Activated CD4-positive, alpha-beta T cell treated with anti-CD3 and anti-CD28 coated beads, Interleukin-2, Interleukin-4, amounts not matched to agents 100 ng/mL and 50 ng/mL, durations not matched to agents 16 hours and 8 hours (primary cell): ENCODE measurements at places on chromosomes 16 and 17.

- no peak for DNase-seq
Measured at GRCh38 chr16:73083271-73083670, 35.3 kb upstream of the ZFHX3 start.

- no peak for DNase-seq
Measured at GRCh38 chr17:73936908-73937627, 266.4 kb upstream of the RPL38 start.

GRCh38 chr16:50525716-50526115 lies 22.5 kb upstream of the NKD1 start:
- no peak for DNase-seq

DNA sequence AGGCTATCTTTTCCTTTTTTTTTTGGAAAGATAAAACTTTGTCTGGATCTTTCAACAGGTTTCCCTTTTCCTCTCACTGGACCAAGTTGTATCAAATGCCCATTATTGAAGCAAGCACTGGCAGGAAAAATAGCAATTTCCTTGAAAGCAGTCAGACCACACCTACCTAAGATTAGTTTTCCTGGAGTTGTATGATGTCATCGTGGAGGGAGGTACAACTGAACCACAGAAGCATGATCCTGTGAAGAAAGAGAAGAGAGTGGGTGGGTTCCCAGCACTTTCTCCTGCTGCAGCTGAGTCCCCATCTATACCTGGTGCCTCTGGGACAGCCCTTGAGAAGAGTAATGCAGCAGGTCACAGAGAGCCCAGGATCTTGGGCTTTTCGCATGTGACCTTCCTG lies 63.6 kb upstream of the ERCC4 start:
- no peak for DNase-seq

DNA sequence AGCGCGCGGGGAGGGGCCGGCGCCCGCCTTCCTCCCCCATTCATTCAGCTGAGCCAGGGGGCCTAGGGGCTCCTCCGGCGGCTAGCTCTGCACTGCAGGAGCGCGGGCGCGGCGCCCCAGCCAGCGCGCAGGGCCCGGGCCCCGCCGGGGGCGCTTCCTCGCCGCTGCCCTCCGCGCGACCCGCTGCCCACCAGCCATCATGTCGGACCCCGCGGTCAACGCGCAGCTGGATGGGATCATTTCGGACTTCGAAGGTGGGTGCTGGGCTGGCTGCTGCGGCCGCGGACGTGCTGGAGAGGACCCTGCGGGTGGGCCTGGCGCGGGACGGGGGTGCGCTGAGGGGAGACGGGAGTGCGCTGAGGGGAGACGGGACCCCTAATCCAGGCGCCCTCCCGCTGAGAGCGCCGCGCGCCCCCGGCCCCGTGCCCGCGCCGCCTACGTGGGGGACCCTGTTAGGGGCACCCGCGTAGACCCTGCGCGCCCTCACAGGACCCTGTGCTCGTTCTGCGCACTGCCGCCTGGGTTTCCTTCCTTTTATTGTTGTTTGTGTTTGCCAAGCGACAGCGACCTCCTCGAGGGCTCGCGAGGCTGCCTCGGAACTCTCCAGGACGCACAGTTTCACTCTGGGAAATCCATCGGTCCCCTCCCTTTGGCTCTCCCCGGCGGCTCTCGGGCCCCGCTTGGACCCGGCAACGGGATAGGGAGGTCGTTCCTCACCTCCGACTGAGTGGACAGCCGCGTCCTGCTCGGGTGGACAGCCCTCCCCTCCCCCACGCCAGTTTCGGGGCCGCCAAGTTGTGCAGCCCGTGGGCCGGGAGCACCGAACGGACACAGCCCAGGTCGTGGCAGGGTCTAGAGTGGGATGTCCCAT lies 232.8 kb downstream of the SEC14L1 start:
- peak; percentile 33 for DNase-seq

DNA sequence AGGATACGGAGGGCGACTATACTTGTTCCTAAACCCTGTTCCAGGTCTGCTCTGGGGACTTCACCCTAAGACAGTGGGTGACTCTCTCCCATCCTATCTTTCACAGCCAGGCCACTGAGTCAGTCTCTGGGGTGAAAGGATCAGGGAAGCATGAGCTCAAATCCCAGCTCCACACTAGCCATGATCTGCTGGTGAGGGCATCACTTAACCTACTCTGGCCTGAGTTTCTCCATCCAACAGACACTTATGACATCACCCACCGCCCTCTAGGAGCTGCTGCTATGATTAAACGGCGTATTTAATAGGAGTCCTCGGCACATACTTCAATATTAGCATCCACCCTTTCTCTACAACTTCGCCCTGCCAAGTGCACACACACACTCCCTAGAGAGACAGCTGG lies 10.1 kb downstream of the GAST start:
- DNase-seq = no peak

GRCh38 chr17:42513686-42514085 lies 22.4 kb upstream of the NAGLU start:
- DNase-seq = no peak

GRCh38 chr16:24971718-24972117 lies 43.5 kb downstream of the ARHGAP17 start:
- DNase-seq = no peak

DNA sequence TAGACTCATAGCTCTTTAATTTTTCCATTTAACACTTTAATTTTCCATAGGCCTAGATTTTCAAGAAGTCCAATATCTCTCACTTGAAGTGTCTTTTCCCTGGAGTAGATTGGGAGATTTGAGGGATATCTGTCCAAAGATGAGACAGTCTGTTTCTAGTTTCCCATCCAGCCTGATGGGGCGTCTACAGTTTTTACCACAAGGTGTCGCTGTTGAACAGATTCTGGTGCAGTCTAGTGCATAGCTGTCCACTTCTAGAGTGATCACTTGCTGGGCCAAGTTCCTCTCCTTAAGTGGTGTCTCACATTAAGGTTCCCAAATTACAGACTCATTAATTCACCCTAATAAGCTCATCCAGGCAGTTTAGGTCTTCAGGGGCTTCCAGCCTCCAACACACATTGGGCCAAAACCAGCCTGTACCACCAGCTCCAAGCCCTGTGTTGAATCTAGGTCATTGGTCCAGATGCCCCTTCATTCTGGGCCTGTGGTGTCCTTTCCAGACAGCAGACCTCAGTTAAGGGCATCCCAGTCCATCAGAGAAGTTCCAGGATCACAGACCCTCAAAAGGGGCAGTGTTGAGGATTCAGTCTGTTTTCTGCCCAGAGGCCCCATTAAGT lies 9.4 kb downstream of the SNX20 start:
- peak; percentile 59 for DNase-seq

DNA sequence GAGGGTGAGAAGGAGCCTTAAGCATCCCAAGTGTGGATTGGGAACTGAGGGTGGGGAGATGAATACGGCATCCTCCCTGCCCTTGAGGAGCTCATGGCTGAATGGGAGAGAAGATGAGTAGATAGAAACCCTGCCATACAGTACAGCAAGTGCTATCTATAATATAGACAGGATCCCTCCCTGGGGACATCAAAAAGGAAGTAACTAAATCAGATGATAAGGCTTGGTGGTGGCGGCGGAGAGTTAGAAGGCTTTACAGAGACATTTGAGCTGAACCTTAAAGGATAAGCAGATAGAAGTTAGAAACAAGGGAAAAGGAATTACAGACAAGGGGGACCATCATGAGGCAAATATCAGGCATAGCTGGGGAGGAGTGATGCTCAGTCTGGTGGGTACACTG lies 67.5 kb upstream of the TMEM132E start:
- DNase-seq = no peak

DNA sequence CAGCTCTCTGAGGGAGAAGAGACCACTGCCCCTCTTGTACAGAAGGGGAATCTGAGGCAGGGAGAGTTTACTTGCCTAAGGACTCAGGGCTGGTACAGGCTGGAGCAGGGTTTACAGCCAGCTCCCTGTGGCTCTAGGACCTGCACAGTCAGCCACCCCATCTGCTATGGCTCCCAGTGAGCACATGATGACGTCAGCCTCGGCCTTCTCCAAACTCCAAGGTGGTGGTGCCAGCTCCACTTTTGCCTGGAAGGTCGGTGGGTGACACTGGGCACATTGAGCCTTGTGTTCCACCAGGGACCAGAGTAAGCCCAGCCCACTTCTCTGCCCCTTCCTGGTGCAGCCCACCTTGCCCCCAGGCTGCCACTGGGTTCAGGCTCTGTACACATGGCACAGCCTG lies 202.2 kb downstream of the ENGASE start:
- DNase-seq = no peak

- DNase-seq = no peak
Measured at GRCh38 chr17:44193326-44194084, 6.2 kb downstream of the ATXN7L3 start.

GRCh38 chr17:56297184-56297583 lies 143.9 kb downstream of the ANKFN1 start:
- peak; percentile 44 for DNase-seq

DNA sequence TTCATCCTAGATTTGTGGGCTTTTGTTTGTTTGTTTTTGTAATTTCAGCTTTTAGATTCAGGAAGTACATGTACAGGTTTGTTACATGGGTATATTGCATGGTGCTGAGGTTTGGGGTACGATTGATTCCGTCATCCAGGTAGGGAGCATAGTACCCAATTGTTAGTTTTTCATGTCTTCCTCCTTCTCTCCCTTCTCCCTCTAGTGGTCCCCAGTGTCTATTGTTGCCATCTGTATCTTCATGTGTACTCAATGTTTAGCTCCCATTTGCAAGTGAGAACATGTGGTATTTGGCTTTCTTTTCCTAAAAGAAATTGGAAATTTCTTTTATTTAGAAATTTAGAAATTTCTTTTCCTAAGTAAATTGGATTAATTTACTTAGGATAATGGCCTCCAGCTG lies 37.1 kb upstream of the BCAS3 start:
- no peak for DNase-seq

GRCh38 chr16:80640316-80640715 lies 99.5 kb downstream of the DYNLRB2 start:
- no peak for DNase-seq

DNA sequence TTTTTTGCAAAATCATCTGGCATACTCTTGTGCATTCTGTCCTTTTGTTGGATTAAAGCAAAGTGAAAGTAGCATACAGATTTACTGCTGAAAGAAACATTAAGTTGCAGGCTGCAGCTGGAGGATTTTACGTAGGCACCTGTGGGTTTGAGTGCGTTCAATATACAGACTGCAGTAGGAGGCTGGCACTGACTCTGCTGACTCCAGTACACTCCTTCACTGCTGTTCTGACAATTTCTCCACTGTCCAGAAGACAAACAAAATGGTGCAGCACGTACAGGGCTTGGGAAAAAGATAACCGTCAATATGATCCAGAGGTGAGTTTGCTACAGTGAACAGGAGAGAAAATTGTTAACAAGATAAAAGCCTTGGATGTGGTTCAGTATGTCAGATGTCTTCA lies 73.3 kb downstream of the TANC2 start:
- no peak for DNase-seq

GRCh38 chr16:54335230-54335629 lies 48.6 kb upstream of the IRX3 start:
- DNase-seq = no peak

- DNase-seq = peak; percentile 79
Measured at GRCh38 chr16:28984619-28985135, at the start of gene LAT. Gene LAT, plus strand, starts transcription at chr16:28985052. Its CDS starts 366 bp downstream, at chr16:28985418.

DNA sequence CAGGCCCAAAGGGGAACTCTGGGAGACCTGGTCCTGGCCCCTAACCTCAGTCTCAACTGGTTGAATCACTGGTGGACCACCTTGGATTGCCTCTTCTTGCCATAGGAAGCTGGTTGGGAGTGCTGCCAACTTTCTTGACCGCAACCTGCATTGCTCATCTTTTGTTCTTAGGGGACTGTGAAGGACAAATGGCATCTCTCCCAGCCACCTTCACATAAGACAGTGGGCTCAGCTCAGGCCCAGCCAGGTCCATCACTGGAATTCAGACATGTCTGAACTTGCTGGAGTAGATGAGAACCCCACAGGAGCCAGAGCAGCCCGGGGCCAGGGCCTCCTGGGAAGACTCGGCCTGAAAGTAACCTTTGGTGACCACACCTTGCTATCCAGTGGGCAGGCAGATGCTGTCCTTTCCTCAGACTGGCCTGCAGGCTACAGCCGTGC lies 18.8 kb downstream of the ADORA2B start:
- no peak for DNase-seq

DNA sequence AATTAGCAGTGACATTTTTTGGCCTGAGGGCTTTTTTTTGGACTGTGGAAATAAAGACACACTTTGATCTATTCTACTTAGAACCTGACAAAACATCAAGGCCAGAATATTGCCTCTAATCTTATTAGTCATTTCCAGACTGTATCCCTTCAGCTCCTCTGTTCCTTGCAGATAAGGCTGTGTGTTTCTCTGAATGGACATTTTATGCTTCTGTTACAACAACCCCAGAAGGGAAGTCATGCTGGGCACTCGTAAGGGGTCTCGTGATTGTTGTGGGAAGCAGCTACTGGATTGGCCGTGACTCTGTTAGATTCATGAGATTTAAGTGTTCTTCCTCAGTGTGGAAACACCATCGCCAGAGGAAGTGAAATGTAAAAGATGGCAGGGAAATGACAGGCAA lies 31.6 kb upstream of the HS3ST2 start:
- no peak for DNase-seq

GRCh38 chr16:55496509-55497145 lies 12.2 kb upstream of the LPCAT2 start:
- DNase-seq = no peak

GRCh38 chr17:41448506-41448905 lies 7.7 kb upstream of the KRT38 start:
- no peak for DNase-seq

DNA sequence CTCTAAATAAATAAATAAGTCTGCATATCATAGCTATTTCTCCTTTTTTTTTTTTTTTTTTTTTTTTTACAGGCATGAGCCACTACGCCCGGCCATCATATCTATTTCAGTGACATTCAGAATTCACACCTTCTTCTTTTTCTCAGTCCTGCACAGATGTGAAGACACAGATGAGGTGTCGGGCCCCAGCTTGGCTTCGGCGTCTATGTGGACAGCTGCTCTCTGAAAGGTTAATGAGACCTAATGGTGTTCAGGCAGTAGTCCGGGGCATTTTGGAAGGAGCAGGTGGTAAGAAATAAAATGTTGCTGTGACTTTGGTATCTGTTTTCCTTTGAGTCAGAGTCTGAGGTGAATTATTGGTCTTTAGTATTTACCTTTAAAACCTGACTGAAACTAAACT lies 23.6 kb downstream of the TANGO6 start:
- DNase-seq = no peak

DNA sequence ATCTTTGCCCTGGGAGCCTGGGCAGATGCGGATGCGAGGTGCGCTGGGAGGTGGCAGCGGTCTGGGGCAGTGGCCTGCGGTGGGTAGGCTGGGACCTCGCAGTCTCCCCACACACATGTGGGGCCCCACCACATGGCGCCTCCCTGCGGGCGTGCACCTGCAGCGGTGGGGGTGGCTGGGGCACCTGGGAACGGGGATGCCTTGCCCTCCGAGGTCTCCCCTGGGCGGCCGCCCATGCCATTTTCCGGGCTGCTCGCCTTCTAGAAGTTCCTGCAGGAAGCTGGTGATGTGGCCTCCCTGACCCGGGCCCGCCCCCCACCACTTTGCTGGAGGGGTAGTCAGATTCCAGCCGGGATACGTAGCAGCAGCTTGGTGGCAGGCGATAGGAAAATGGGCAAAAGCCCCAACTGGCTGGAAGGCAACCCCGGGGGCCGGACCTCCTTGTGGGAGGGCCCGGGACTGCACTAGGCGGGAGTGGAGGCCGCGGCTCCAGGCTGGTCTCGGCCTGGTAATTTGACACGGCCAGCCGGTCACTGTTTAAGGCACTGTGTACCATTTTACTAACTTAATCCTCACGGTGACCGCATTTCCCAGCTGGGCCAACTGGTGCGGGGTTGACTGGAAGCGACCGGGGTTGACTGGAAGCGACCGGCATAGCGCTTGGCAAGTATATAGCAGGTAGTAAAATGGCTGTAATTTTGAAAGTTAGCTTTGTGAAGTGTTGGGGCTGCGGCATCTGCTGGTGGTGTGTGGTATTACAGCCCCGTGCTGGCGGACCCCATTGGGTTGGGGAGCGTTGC lies 38.5 kb downstream of the IGF2BP1 start:
- DNase-seq = peak; percentile 25
